RWPE1 (cell line): ENCODE measurements at places on chromosomes 16 and 17.

DNA sequence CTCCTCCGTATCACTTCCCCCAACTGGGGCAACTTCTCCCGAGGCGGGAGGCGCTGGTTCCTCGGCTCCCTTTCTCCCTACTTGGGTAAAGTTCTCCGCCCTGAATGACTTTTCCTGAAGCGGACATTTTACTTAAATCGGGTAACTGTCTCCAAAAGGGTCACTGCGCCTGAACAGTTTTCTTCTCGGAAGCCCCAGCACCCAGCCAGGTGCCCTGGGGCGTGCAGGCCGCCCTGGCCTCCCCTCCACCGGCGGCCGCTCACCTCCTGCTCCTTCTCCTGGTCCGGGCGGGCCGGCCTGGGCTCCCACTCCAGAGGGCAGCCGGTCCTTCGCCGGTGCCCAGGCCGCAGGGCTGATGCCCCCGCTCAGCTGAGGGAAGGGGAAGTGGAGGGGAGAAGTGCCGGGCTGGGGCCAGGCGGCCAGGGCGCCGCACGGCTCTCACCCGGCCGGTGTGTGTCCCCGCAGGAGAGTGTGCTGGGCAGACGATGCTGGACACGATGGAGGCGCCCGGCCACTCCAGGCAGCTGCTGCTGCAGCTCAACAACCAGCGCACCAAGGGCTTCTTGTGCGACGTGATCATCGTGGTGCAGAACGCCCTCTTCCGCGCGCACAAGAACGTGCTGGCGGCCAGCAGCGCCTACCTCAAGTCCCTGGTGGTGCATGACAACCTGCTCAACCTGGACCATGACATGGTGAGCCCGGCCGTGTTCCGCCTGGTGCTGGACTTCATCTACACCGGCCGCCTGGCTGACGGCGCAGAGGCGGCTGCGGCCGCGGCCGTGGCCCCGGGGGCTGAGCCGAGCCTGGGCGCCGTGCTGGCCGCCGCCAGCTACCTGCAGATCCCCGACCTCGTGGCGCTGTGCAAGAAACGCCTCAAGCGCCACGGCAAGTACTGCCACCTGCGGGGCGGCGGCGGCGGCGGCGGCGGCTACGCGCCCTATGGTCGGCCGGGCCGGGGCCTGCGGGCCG is 1.6 kb downstream of the HIC1 start:
- no peak for DNase-seq

- peak; percentile 23 for DNase-seq
Measured at GRCh38 chr17:17109907-17110306, 67.7 kb downstream of the MPRIP start.

DNA sequence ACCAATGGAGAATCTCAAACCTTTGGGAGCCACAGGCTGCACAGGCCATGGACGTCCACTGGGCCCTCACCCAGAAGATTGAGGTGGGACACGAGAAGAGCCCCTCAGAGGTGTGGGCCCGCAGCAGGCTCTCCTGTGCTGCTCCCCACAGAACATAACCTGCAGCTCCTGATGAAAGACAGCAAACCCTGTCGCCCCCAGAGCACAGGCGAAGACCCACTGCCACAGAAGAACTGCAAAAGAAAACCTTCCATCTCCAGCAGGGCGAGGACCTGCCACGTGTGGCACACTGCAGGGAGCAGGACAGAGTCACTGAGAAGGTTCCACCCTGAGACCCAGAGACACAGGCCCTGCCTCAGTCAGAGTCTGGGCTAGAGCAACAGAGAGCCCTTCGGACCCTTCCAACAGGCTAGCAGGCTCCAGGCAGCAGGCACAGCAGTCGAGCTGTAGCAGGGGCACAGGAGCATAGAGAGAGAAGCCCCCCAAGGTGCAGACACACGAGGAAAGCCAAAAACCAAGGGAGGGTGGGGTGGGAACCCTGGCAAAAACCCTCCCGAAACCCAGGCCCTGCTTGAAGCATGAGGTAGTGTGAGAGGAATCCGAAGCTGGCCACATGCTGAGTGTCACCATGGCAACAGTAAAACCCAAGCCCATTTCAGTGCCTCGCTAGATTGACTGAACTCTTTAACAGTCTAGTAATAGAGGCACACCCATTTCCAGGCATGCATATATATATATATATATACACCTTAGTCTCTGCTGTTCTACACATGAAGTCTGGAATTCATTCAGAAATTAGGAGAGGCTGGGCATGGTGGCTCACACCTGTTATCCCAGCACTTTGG is 60.0 kb upstream of the CHMP6 start:
- no peak for DNase-seq

DNA sequence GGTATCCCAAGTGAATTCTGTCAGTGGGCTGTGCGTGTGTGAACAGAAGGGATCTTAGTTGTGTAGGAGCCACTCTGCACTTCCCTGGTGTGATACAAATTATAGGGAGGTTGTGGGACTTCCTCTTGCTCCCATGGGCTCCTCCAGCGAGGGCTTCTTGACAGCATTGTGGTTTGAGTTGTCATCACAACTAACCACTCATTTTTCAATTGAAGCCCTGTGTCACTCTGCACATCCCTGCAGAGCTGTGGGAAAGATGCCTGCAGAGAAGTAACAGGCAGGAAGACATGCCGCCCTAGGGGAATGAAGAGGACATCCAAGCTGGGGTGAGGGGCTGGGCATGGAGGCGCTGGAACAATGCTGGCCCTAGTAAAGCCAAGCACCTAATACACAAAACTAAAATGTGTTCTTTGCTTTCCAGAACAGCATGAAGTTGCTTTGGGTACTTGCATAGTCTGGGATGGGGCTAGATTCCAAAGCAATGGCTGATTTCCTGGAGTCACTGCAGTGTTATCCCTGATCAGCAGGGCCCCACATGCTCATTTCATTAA is 692.5 kb downstream of the TOX3 start:
- DNase-seq = no peak

DNA sequence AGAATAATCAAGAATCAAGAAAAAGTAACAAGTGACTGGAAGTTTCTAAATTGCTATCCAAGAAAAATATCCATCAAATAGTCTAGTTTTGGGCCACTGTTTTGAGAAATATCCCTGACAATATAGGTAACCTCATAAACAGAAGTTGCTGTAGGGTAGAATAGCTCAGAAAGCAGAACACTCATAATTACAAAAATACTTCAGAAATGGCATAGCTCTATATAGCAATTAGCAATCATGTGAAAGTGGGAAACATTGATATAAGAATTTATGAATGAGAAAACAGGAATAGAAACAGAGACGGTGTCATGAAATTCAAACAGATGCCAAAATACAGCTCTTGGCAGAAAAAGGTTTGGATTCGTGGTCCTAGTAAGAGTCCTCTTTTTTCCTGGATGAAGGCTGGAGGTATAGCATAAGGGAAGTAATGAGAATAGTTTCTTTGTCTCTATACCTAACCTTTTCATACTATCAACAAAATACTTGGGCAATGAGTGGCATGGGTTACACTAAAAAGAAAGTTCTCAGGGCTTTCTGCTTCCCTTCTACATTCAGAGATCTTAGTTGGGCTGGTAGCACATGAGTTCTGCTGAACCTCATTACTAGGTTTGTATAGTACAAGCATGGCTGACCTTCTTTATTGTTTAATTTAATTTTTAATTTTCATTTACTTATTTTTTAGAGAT is 33.5 kb downstream of the SPAG9 start:
- DNase-seq = no peak

GRCh38 chr16:79725051-79725450 is 124.5 kb upstream of the MAF start:
- DNase-seq = no peak

GRCh38 chr17:7704601-7705268 is at the start of gene EFNB3:
EFNB3 (plus strand) TSS chr17:7705202; CDS start chr17:7705599, 397 bp downstream.
- no peak for DNase-seq

DNA sequence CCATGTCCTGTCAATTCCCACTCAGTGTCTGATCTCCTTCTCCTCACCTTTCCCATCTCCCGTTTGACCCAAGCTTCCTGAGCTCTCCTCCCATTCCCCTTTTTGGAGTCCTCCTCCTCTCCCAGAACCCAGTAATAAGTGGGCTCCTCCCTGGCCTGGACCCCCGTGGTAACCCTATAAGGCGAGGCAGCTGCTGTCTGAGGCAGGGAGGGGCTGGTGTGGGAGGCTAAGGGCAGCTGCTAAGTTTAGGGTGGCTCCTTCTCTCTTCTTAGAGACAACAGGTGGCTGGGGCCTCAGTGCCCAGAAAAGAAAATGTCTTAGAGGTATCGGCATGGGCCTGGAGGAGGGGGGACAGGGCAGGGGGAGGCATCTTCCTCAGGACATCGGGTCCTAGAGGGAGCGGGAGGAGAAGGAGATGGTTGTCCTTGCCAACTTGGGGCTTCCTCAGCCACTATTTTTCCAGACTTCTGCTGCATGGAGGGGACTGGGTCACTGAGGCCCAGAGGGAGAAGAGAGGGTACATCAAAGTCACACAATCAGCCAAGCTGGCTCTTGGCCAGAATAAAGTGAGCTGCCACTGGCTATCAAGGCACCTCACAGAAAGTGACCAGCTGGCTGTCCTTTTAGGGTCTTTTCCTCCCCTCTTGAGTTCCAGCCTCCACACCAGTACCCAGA is 1.9 kb upstream of the TBC1D10B start:
- DNase-seq = no peak

DNA sequence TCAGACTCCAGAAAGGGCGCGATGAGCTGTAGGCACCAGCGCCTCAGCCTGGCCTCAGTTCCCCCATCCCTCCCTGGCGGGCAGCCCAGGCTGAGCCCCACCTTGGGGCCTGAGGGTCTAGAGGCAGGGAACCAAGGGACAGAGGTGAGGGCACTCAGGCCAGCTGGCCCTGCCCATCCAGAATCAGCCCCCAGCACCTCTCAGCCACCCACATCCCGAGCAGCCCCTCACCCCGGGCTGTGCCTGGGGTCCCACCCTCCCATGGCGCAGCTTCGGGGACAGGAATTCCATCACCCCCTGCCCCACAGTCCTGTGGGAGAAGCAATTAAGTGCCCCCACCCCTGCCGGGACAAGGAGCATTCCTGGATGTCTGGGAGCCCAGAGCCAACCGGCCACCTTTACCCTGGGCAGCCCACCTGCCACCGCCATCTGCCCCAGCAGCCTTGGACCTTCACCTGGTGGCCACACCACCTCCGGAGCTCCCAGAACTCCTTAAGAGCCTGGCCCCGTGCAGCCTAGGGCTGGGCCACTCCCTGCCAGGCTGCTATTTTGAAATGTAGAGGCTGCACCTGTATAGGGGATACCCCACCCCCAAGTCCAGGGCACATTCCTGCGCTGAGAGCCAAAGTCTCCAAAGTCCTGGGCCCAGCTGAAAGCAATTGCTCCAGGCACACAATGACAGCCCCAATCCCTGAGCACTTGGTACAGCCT is 33.7 kb upstream of the PVALEF start:
- DNase-seq = no peak

- DNase-seq = no peak
Measured at GRCh38 chr17:46078675-46079074, 79.6 kb downstream of the STH start.

- no peak for DNase-seq
Measured at GRCh38 chr17:40060887-40061608, 1.7 kb upstream of the THRA start.

GRCh38 chr16:79257953-79258490 is 342.5 kb downstream of the MAF start:
- no peak for DNase-seq
